ENCODE measurements at places on chromosomes 5 and 9. TPM values are rescaled to one million over a fixed set of nuclear protein-coding genes. Genes with fewer than 3 reads are reported as not detected.

The ARID3C gene
- 0.10 TPM for total RNA-seq

The GTF2H2C gene
- 37.6 TPM for total RNA-seq

The PCDHB11 gene
- 0.11 TPM for total RNA-seq

The NPDC1 gene
- total RNA-seq = 83.0 TPM

The QRFP gene
- total RNA-seq = not detected

The OCLN gene
- total RNA-seq = 12.4 TPM

The GABRA6 gene
- not detected for total RNA-seq

The THBS4 gene
- total RNA-seq = not detected

The GARNL3 gene
- total RNA-seq = 2.4 TPM

The MOB3B gene
- 6.9 TPM for total RNA-seq

The OR1Q1 gene
- not detected for total RNA-seq

The CSF2 gene
- 1.2 TPM for total RNA-seq

The LURAP1L gene
- 13.9 TPM for total RNA-seq

The PCDHB4 gene
- total RNA-seq = 0.03 TPM

The CNTNAP3 gene
- 12.2 TPM for total RNA-seq

The EIF4EBP3 gene
- 2.2 TPM for total RNA-seq

The FOXD4L3 gene
- not detected for total RNA-seq

The PCDHB8 gene
- 0.25 TPM for total RNA-seq

The ITGA2 gene
- total RNA-seq = 25.2 TPM

The C9orf153 gene
- total RNA-seq = not detected

The SH3GL2 gene
- total RNA-seq = 0.07 TPM

The CNTLN gene
- total RNA-seq = 6.3 TPM

The IL7R gene
- total RNA-seq = 1.0 TPM

The PTGS1 gene
- total RNA-seq = 1.3 TPM

The FOXD4L6 gene
- total RNA-seq = not detected

The RANBP3L gene
- total RNA-seq = not detected

The SCGB3A2 gene
- total RNA-seq = not detected

The LCN12 gene
- 1.9 TPM for total RNA-seq

The SLC25A2 gene
- not detected for total RNA-seq

The CMBL gene
- total RNA-seq = 22.2 TPM

The PCDHGA11 gene
- not detected for total RNA-seq

The FBP2 gene
- total RNA-seq = not detected

The LCN1 gene
- not detected for total RNA-seq

The TPPP gene
- total RNA-seq = 5.3 TPM

The TLR4 gene
- 0.08 TPM for total RNA-seq

The FRMPD1 gene
- 0.02 TPM for total RNA-seq

The ACO1 gene
- total RNA-seq = 32.5 TPM

The SLC38A9 gene
- 20.7 TPM for total RNA-seq

The CYLC2 gene
- total RNA-seq = not detected

The TPD52L3 gene
- not detected for total RNA-seq

The GFI1B gene
- total RNA-seq = 0.15 TPM

Measured in A549 treated with DMSO at 1 μM for 4 hours (cell line).